T-helper 9 cell (primary cell): ENCODE measurements at places on chromosomes 4 and X.

GRCh38 chrX:1809581-1809980 lies 194.7 kb downstream of the ASMT start:
- no peak for DNase-seq

DNA sequence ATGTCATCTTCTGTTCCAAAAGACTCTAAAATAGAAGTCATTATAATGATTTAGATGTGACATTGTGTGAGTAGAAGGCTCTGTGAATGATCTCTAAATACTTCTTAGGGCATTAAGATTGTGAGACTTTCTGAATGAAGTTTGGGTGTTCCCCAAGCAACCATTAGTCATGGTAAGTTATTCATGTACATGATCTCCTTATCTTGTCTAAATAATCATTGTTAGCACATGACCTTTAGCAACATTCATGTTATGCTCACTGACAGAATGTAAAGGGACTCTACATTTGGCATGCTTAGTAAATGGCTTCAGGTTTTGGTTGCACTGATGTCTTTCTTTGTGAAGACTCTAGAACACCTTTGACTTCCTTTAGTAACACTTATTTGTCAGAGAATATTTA lies 140.8 kb upstream of the AGA start:
- no peak for DNase-seq

- peak; percentile 34 for DNase-seq
Observed at GRCh38 chrX:19382555-19383145, 38.9 kb downstream of the PDHA1 start.

DNA sequence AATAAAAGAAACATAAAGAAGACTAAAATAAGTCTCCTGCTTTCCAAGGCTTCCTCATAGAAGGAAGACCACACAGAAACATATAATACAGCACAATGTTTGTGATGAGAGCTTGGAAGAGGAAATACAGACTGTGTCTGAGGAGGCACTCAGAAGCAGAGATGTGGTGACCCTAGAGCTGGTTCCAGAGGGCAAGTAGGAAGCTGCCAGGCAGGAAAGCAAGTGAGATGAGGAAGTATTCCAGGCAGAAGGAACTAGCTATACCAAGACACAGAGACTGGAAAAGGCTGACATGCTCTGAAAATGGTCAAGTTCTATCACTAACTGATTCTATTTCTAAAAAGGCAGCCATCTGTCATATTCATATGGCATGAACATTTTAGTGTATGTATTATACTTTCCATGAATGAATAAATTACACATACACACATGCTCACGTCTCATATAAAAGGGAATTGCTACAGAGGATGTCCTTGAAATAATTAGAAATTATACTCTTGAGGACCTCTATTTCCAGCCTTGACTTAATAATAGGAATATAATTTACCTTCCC lies 16.6 kb upstream of the HSFX2 start:
- no peak for DNase-seq
